KBM-7 (cell line): ENCODE measurements at places on chromosomes 12 and 14.

- DNase-seq = no peak
Observed at GRCh38 chr14:68784978-68785533, 7.8 kb downstream of the ZFP36L1 start.

GRCh38 chr12:100753837-100754236, 40.7 kb upstream of the ANO4 start:
- DNase-seq = no peak

DNA sequence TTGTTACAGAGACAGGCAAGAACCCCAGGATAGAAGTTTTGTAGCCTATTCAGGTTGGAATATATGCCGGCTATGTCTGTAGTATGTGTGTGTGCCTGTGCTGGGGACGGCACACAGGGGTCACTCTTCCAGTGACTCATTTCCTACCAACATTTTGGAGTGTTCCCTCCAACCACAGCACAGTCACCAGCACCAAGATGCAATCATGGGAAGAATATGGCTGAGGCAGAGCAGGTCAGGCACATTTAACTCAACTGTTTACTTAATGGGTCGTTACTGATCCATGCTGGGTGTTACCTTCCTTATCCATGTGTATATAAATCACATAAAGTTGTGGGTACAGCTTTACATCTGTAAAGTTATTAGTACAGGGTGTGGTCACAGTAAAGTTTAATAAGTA, 178.3 kb downstream of the PRKD1 start:
- no peak for DNase-seq

DNA sequence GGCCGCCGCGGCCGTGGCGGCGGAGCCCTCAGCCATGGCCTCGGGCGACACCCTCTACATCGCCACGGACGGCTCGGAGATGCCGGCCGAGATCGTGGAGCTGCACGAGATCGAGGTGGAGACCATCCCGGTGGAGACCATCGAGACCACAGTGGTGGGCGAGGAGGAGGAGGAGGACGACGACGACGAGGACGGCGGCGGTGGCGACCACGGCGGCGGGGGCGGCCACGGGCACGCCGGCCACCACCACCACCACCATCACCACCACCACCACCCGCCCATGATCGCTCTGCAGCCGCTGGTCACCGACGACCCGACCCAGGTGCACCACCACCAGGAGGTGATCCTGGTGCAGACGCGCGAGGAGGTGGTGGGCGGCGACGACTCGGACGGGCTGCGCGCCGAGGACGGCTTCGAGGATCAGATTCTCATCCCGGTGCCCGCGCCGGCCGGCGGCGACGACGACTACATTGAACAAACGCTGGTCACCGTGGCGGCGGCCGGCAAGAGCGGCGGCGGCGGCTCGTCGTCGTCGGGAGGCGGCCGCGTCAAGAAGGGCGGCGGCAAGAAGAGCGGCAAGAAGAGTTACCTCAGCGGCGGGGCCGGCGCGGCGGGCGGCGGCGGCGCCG, 381 bp downstream of the YY1 start:
- no peak for DNase-seq

- DNase-seq = no peak
Observed at GRCh38 chr12:88562846-88563582, 17.3 kb downstream of the KITLG start.

GRCh38 chr14:73235531-73236155, 1.7 kb upstream of the PAPLN start:
- DNase-seq = no peak

- no peak for DNase-seq
Observed at GRCh38 chr14:90455100-90455571, 58.3 kb downstream of the CALM1 start.
